ENCODE measurements at places on chromosomes 16 and 17. TPM values are rescaled to one million over a fixed set of nuclear protein-coding genes. Genes with fewer than 3 reads are reported as not detected.

TLCD2 gene
- total RNA-seq, result 0.96 TPM

PSMD12 gene
- 55.7 TPM for total RNA-seq

CUEDC1 gene
- 22.9 TPM for total RNA-seq

CAPNS2 gene
- total RNA-seq, result not detected

CNTNAP4 gene
- 1.2 TPM for total RNA-seq

HAGH gene
- 99.6 TPM for total RNA-seq

MYH1 gene
- not detected for total RNA-seq

- H3K36me3 ChIP-seq, result no peaks in the 10 kb centered on the region
- no peak overlapping the region for H3K4me3 ChIP-seq
- DNase-seq, result no peak
Observed at GRCh38 chr17:61330174-61331150, 69.2 kb upstream of the TBX2 start.

DNA sequence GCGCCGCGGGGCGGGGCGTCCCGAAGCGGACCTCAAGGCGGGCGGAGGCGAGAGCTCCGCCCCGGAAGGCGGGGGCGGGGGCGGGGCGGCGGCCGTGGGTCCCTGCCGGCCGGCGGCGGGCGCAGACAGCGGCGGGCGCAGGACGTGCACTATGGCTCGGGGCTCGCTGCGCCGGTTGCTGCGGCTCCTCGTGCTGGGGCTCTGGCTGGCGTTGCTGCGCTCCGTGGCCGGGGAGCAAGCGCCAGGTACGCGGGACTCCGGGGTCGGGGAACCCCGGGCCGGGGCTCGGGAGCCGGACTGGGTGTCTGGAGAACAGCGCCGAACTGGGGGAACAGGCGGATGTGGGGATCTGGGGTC is at the start of gene TNFRSF12A:
TNFRSF12A (plus strand) TSS at position 122 of the 357 bp plus-strand sequence; CDS start at position 152, 30 bp downstream.
- H3K36me3 ChIP-seq, result no peaks in the 10 kb centered on the region
- H3K4me1 ChIP-seq, result peaks cover 14% of the 10 kb centered on the region

DNA sequence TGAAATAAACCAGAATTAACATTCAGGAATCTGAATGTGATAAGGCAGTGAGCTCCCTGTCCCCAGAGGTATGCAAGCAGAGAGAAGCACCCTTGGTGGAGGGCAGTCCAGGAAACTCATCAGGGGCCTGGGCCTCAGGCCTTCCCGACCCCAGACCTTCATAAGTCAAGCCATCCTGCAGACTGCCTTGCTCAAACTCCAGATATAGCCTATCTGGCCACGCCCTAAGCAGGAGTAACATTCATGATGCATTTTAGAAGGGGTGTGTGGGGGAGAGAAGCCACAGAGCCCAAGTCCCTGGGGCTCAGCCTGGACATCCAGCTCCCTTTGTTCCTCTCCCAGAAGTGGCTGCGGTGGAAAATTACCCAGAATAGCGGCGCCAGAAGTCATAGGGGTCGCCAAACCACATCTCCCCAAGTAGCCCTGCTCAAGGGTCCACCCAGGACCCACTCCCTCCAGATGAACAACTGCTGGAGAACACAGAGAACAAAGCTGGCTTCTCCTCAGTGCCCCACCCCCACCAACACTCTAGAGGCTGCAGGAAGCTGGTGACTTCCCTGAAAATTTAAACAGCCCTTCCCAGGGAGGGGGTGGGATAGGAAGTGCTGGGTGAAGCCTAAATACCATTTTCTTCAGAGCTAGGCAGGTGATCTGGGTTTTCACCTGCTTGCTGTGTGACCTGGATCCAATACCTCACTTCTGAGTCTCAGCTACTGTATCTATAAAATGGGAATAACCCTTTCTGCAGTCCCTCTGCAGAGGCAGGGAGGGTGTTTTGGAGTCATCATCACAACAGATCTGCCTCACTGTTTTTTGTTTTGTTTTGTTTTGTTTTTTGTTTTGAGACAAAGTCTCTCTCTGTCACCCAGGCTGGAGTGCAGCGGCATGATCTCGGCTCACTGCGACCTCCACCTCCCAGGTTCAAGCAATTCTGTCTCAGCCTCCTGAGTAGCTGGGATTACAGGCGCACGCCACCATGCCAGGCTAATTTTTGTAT is 1.5 kb upstream of the SREBF1 start:
- H3K4me3 ChIP-seq, result peak overlapping the region; percentile 89
- peaks cover 14% of the 10 kb centered on the region for H3K27me3 ChIP-seq
- DNase-seq, result peak; percentile 55
- peaks cover 39% of the 10 kb centered on the region for H3K4me1 ChIP-seq
- H3K36me3 ChIP-seq, result no peaks in the 10 kb centered on the region

GRCh38 chr17:74288785-74289184 is 14.8 kb downstream of the DNAI2 start:
- H3K27ac ChIP-seq, result no peak overlapping the region
- H3K27me3 ChIP-seq, result peaks cover 3% of the 10 kb centered on the region
- H3K4me1 ChIP-seq, result peaks cover 14% of the 10 kb centered on the region
- no peak for DNase-seq

- H3K4me3 ChIP-seq, result no peak overlapping the region
- no peaks in the 10 kb centered on the region for H3K36me3 ChIP-seq
- peaks cover 5% of the 10 kb centered on the region for H3K4me1 ChIP-seq
- no peak for DNase-seq
Observed at GRCh38 chr17:72618001-72618509, 474.4 kb downstream of the SLC39A11 start.
